ENCODE measurements at places on chromosomes 1 and 21.

DNA sequence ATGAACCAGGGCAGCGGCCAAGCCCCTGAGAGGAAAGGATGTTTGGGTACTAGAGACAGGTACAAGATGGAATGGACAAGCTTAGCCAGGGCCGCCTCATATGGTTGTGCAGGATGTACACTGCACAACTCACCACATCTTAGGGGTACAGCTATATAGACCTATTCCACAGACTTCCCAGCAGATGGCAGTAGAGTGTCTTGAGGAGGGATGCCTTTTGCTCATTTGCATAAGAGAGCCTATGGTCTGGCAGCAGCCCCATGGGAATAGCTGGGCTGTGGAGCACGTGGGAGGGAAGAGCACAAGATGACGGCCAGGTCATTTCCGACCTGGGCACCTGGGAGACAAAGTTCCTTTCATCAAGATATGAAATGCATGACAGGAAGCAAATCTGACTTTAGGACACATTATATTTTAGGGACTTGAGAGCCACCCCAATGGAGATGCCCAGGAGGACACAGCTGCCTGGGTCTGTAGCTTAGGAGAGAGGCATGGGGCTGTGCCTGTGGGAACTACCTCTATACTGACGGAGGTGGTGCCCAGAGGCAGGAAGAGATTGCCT lies 215.5 kb downstream of the KCNJ6 start:
- peaks cover 2% of the 10 kb centered on the region for H3K36me3 ChIP-seq
- H3K27ac ChIP-seq = no peak overlapping the region
- H3K4me1 ChIP-seq = no peaks in the 10 kb centered on the region
- peak; percentile 11 for DNase-seq
- H3K27me3 ChIP-seq = peaks cover 24% of the 10 kb centered on the region

- no peak overlapping the region for H3K27ac ChIP-seq
- H3K36me3 ChIP-seq = no peaks in the 10 kb centered on the region
- H3K4me1 ChIP-seq = no peaks in the 10 kb centered on the region
- no peaks in the 10 kb centered on the region for H3K27me3 ChIP-seq
Observed at GRCh38 chr1:44326821-44327465, 28.1 kb downstream of the ERI3 start.

- H3K4me1 ChIP-seq = no peaks in the 10 kb centered on the region
- H3K27ac ChIP-seq = no peak overlapping the region
- H3K4me3 ChIP-seq = no peak overlapping the region
- no peaks in the 10 kb centered on the region for H3K27me3 ChIP-seq
Observed at GRCh38 chr1:160219062-160219929, 14.1 kb downstream of the PEA15 start.

- no peak overlapping the region for H3K4me3 ChIP-seq
- H3K27ac ChIP-seq = no peak overlapping the region
- peaks cover 10% of the 10 kb centered on the region for H3K36me3 ChIP-seq
- no peaks in the 10 kb centered on the region for H3K4me1 ChIP-seq
- no peak for DNase-seq
Observed at GRCh38 chr1:22575532-22576149, 12.4 kb downstream of the EPHA8 start.

DNA sequence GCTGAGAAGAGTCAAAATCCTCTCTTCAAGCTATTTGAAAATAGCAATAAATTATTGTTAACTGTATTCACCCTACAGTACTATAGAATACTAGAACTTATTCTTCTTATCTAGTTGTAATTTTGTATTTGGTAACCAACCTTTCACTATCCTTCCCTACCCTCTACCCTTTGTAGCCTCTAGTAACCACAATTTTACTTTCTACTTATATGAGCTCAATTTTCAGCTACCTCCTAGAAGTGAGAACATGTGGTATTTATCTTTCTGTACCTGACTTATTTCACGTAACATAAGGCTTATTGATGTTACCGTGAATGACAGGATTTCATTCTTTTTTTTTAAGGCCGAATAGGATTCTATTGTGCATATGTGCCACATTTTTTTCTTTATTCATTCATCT lies 30.0 kb downstream of the ZC3H11B start:
- no peak for DNase-seq
- no peak overlapping the region for H3K27ac ChIP-seq
- peaks cover 1% of the 10 kb centered on the region for H3K36me3 ChIP-seq
- no peaks in the 10 kb centered on the region for H3K27me3 ChIP-seq
- H3K4me1 ChIP-seq = no peaks in the 10 kb centered on the region

GRCh38 chr1:30303387-30303786 lies 420.0 kb downstream of the MATN1 start:
- no peak overlapping the region for H3K27ac ChIP-seq
- H3K27me3 ChIP-seq = peaks cover 47% of the 10 kb centered on the region
- DNase-seq = no peak
- H3K36me3 ChIP-seq = no peaks in the 10 kb centered on the region

DNA sequence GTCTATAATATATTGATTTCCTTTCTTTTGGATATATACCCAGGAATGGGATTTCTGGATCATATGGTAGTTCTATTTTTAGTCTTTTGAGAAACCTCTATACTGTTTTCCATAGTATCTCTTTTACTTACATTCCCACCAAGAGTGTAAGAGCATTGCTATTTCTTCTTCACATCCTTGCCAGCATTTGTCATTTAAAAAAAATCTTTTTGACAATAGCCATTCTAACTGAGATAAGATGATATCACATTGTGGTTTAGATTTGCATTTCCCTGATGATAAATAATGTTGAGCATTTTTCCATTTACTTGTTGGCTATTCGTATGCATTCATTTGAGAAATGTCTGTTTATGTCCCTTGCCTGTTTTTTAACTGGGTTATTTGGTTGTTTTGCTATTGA lies 467.4 kb downstream of the COL11A1 start:
- no peak overlapping the region for H3K27ac ChIP-seq
- H3K4me3 ChIP-seq = no peak overlapping the region
- no peaks in the 10 kb centered on the region for H3K36me3 ChIP-seq
- no peak for DNase-seq
- H3K4me1 ChIP-seq = no peaks in the 10 kb centered on the region

DNA sequence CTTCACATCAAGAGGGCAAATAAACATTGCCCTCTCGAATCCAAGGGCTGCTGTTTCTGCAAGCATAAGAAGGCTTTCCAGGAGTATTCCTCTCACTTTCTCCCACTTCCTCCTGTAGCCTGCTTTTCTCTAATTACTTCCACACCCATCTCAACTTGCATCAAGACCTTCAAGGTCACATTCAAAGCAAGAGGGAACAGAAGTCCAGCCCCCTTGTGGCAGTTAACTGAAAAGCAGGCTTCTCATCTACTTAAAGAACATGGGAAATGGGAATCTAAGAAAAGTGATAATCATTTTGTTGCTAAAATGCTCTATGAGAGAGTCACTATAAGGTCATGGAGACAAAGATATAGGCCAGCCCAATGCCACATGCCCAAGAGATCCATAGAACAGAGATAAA lies 874.4 kb downstream of the KCNT2 start:
- no peak overlapping the region for H3K4me3 ChIP-seq
- no peaks in the 10 kb centered on the region for H3K27me3 ChIP-seq
- H3K36me3 ChIP-seq = no peaks in the 10 kb centered on the region
- no peaks in the 10 kb centered on the region for H3K4me1 ChIP-seq
- DNase-seq = no peak
- no peak overlapping the region for H3K27ac ChIP-seq

DNA sequence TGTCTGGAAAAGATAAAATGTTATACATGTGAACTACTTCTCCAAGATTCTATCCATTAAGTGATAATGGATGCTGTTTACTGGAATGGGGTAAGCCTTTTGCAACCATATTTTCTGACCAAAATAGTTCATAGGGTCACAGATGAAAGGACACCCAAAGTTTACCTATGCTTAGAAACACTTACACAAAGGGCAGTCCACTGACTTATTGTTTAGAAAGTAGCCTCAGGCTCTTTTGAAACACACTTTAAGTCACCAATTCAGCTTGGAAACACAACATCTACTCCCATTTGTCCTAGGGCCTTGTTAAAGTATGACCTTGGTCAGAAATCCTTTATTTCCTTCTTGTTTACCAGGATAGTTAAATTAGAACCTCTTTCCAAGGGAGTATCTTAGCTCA lies 28.7 kb upstream of the VTCN1 start:
- H3K27ac ChIP-seq = no peak overlapping the region
- H3K36me3 ChIP-seq = no peaks in the 10 kb centered on the region

GRCh38 chr1:116708255-116708900 lies 40.8 kb upstream of the IGSF3 start:
- H3K36me3 ChIP-seq = peaks cover 1% of the 10 kb centered on the region
- H3K4me3 ChIP-seq = no peak overlapping the region
- no peak overlapping the region for H3K27ac ChIP-seq
- no peak for DNase-seq
- H3K27me3 ChIP-seq = peaks cover 17% of the 10 kb centered on the region

- DNase-seq = no peak
- no peak overlapping the region for H3K4me3 ChIP-seq
- no peak overlapping the region for H3K27ac ChIP-seq
- H3K27me3 ChIP-seq = no peaks in the 10 kb centered on the region
Observed at GRCh38 chr21:45329261-45330074, 41.8 kb upstream of the POFUT2 start.

GRCh38 chr1:165600793-165601192 lies 30.2 kb upstream of the MGST3 start:
- peaks cover 38% of the 10 kb centered on the region for H3K4me1 ChIP-seq
- no peak overlapping the region for H3K4me3 ChIP-seq
- no peaks in the 10 kb centered on the region for H3K36me3 ChIP-seq
- no peak for DNase-seq
- peaks cover 9% of the 10 kb centered on the region for H3K27me3 ChIP-seq
- no peak overlapping the region for H3K27ac ChIP-seq

DNA sequence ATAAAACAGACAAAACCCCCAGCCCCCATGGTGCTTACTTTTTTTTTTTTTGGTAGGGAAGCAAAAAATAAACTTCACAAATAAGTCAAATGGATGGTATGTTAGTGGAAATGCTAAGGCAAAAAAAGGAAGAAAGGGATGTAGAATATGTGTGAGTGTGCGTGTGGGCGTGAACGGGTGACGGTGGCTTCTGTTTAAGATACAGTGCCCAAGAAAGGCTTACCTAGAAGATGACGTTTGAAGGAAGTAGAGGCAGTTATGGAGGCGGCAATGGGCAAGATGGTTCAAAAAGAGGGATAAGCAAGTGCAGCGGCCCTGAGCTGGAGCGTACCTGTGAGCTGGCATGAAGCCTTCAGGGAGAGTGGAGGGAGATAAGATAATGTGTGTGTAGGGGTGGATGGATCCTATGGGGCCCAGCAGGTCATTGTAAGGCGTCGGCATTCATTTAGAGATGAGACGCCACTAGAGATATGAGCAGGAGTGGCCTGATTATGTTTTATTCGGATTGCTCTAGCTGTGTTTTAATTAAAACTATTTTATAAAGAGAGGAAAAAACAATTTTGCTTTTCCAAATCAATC lies 19.9 kb downstream of the LEPR start:
- no peaks in the 10 kb centered on the region for H3K36me3 ChIP-seq
- H3K4me1 ChIP-seq = no peaks in the 10 kb centered on the region
- DNase-seq = no peak
- no peaks in the 10 kb centered on the region for H3K27me3 ChIP-seq

GRCh38 chr1:2328676-2329455 lies 62.5 kb downstream of the MORN1 start:
- H3K27ac ChIP-seq = no peak overlapping the region
- no peaks in the 10 kb centered on the region for H3K36me3 ChIP-seq
- H3K4me3 ChIP-seq = no peak overlapping the region

GRCh38 chr1:53026254-53026653 lies 35.8 kb upstream of the PODN start:
- no peak overlapping the region for H3K4me3 ChIP-seq
- H3K4me1 ChIP-seq = peaks cover 6% of the 10 kb centered on the region
- DNase-seq = no peak
- no peak overlapping the region for H3K27ac ChIP-seq
- no peaks in the 10 kb centered on the region for H3K27me3 ChIP-seq
- H3K36me3 ChIP-seq = no peaks in the 10 kb centered on the region

DNA sequence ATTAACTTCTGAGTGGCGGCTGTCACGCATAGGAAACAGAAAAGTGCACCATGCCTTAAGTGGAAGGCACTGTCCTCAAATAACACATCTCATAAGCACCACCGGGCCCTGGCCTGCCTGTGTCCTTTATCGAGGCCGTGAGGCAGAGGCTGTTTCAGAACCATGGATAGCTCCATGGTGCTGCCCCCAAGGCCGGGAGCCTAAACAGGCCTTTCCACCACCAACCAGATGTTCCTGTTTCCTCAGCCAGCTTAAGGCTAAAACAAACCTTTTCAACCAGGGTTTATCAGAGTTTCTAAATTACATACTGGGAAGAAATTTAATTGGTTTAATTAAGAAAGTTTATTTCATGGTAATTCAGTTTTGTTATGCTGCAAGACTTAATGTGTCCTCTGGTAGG lies 114.4 kb downstream of the DMRTA2 start:
- H3K27me3 ChIP-seq = peaks cover 18% of the 10 kb centered on the region
- no peaks in the 10 kb centered on the region for H3K4me1 ChIP-seq
- H3K4me3 ChIP-seq = no peak overlapping the region
- no peaks in the 10 kb centered on the region for H3K36me3 ChIP-seq
- peak; percentile 2 for DNase-seq

DNA sequence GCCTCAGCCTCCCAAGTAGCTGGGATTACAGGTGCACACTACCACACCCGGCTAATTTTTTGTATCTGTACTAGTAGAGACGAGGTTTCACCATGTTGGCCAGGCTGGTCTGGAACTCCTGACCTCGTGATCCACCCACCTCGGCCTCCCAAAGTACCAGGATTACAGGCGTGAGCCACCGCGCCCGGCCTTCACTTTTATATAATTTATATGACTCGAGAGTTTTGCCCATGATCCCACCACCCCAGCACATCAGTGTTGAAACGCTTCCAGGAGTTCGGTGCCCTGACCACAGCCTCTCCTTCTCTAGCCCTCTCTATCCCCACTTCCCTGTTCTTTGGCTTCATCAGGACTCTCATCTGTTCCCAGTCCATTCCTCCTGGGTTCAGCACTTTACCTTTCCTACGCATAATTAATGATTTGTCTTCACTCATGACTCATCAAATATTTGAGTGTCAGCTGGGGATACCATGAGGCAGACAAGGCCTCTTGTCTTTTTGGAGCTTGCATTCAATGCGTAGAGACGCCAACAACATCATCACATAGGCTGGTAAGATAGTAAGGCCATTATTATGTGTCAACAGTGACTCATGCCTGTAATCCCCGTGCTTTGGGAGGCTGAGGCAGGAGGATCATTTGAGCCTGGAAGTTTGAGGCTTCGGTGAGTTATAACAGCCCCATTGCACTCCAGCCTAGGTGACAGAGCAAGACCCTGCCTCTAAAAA lies 1.4 kb downstream of the PMF1 start:
- peak; percentile 71 for DNase-seq
- peak overlapping the region; percentile 92 for H3K27ac ChIP-seq
- H3K36me3 ChIP-seq = peaks cover 39% of the 10 kb centered on the region
- H3K4me1 ChIP-seq = peaks cover 52% of the 10 kb centered on the region
- peak overlapping the region; percentile 84 for H3K4me3 ChIP-seq
- no peaks in the 10 kb centered on the region for H3K27me3 ChIP-seq

GRCh38 chr1:186225096-186225495 lies 150.0 kb downstream of the TPR start:
- no peaks in the 10 kb centered on the region for H3K36me3 ChIP-seq
- no peak overlapping the region for H3K4me3 ChIP-seq
- DNase-seq = no peak
- peaks cover 1% of the 10 kb centered on the region for H3K27me3 ChIP-seq
- H3K4me1 ChIP-seq = no peaks in the 10 kb centered on the region
